Astrocyte (in vitro differentiated cells and primary cell): ENCODE measurements at places on chromosomes 11 and 22. TPM values are rescaled to one million over a fixed set of nuclear protein-coding genes. Genes with fewer than 3 reads are reported as not detected.

CYP2D6 gene
- 0.82 and 0.91 TPM in 2 replicates for total RNA-seq

FBXO7 gene
- 85.2 and 85.9 TPM in 2 replicates for total RNA-seq

KCNK4 gene
- total RNA-seq = 0.52 TPM in 1 of 2 replicates, not detected in the other

PTS gene
- total RNA-seq = 61.0 and 64.6 TPM in 2 replicates

CNTF gene
- total RNA-seq = 1.4 and 1.7 TPM in 2 replicates

HOATZ gene
- total RNA-seq = 0.43 TPM in 2 replicates

TRPM5 gene
- not detected in 2 replicates for total RNA-seq

NXPE2 gene
- total RNA-seq = 0.11 and 0.41 TPM in 2 replicates

FJX1 gene
- 47.9 and 50.2 TPM in 2 replicates for total RNA-seq

DNA sequence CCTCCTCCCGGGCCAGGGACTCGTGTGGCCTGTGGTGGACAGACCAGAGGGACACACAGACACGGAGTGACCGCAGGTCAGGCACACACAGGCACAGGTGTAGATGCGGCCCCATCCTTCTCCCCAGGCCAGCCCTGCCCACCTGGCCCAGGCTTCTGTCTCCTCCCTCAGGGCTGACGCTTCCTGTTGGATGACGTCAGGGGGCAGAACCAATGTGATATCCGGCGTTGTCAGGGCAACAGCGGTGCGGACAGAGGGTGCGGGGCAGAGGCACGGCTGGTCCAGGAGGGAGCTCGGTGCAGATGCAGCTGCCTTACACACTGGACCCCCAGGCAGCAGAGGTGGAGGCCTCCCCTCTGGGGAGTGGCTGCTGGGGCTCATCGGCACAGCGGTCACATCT is 2.9 kb upstream of the TUBGCP6 start:
- no peak for DNase-seq
- H3K4me3 ChIP-seq = no peak overlapping the region
- peak overlapping the region; percentile 37 for H3K27ac ChIP-seq
- no peaks in the 10 kb centered on the region for H3K27me3 ChIP-seq
- no peaks in the 10 kb centered on the region for H3K36me3 ChIP-seq

GRCh38 chr11:66874232-66874631 is 17.4 kb downstream of the LRFN4 start:
- DNase-seq = no peak
- no peak overlapping the region for H3K4me3 ChIP-seq
- H3K27ac ChIP-seq = no peak overlapping the region
- no peaks in the 10 kb centered on the region for H3K27me3 ChIP-seq
- no peaks in the 10 kb centered on the region for H3K4me1 ChIP-seq
- H3K36me3 ChIP-seq = no peaks in the 10 kb centered on the region

DNA sequence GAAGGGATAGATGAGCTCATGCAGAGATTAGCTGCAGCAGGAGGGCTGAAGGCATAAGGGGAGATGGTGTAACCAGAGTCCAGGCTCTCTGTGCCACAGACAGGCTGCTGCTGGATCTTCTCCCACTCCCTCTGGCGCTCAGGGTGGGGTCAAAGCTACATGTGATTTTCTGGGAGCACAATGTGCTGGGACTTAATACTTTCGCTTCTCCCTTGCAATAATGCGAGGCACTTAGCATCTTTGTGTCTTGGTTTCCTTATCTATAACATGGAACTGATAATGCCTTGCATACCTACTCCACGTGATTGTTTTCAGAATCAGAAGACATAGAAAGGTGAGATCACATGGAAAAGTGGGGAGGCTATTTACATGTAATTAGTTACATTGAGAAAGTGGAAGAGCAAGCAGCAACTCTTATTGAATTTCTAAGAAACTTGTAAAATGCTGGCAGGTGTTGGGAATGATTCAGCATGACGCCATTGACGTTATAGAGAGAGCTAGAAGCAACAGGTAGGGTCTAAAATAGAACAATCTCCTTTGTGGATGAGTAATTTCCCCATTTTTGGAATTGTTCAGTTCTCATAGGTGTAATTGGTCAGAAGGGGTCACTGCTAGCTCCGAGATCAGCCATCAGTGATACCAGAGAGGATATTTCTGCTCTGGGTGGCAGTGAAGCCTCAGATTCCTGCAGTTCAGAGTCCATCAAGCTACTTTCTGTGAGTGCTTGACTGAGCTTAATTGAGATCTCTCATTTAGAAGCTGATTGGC is 8.2 kb upstream of the OR9I1 start:
- no peaks in the 10 kb centered on the region for H3K27me3 ChIP-seq
- H3K4me1 ChIP-seq = no peaks in the 10 kb centered on the region
- no peak for DNase-seq
- H3K36me3 ChIP-seq = no peaks in the 10 kb centered on the region
- no peak overlapping the region for H3K4me3 ChIP-seq
- H3K27ac ChIP-seq = no peak overlapping the region

- DNase-seq = no peak
- H3K36me3 ChIP-seq = no peaks in the 10 kb centered on the region
These were observed 6.0 kb downstream of the SSTR3 start for GRCh38 chr22:37206118-37206840.

DNA sequence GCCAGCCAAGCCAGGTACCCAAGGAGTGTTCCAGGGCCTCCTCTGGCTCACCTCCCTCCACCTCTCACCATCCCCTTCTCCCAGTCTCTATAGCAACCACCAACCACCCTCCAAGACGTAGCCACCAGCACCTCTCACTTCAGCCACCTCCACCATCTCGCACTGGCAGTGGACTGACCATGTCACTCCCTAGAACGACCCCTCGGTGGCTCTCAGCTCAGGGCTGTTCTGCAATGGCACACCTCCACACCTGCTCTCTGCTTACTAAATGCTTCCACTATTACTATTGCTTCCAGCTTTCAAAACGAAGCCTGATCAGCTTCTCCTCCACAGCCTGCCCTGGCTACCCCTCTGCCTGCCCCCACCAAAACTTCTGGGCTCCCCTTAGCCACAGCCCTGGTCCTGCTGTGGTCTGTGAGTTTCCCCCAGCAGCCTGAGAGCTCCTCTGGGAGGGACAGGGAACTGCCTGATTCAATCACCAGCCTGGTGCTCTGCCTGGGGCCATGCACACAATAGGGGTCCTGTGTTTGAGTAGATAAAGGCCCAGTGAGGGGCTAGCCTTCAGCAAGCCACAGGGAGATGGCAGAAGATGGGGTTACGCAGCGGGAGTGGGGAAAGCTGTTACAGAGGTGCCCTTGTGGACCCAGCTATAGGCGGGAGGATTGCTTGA is 17.5 kb upstream of the CBX7 start:
- H3K4me3 ChIP-seq = no peak overlapping the region
- no peaks in the 10 kb centered on the region for H3K27me3 ChIP-seq
- no peaks in the 10 kb centered on the region for H3K36me3 ChIP-seq

- H3K27ac ChIP-seq = no peak overlapping the region
- no peaks in the 10 kb centered on the region for H3K4me1 ChIP-seq
- H3K4me3 ChIP-seq = no peak overlapping the region
- no peaks in the 10 kb centered on the region for H3K36me3 ChIP-seq
- H3K27me3 ChIP-seq = no peaks in the 10 kb centered on the region
These were observed 435.5 kb downstream of the LUZP2 start for GRCh38 chr11:24932110-24933000.

- no peak overlapping the region for H3K27ac ChIP-seq
- no peak overlapping the region for H3K4me3 ChIP-seq
- H3K36me3 ChIP-seq = peaks cover 14% of the 10 kb centered on the region
- no peaks in the 10 kb centered on the region for H3K27me3 ChIP-seq
- DNase-seq = no peak
These were observed 33.3 kb downstream of the NADSYN1 start for GRCh38 chr11:71486320-71486719.

DNA sequence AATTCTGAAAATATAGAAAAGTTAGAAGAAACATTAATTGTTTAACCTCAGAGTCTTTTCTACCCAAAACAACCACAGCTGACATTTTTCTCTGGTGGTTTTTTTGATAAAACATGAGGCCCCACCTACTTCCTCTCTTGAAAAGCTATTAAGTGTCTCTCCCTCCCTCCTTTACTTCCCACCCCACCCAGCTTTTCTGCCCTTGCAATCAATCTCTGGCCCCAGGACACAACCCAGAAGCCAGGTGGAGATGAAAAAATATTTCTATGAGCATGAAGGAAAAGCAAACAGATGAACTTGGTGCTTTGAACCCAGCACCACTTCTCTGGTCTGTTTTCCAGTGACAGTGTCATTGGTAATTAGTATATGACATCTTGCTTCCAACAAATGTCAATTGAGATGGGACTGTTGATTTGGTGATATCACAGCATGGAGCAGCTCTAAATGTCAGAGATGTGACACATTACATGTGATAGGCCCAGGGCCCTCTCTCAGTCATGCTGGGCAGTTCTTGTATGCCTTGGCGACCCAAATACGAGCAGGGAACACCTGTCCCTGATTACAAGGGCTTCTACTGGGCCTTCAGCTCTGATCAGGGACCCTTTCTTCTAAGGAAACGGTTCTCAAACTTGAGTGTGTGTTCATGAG is 23.9 kb upstream of the TMPRSS13 start:
- peaks cover 19% of the 10 kb centered on the region for H3K27me3 ChIP-seq
- H3K36me3 ChIP-seq = no peaks in the 10 kb centered on the region
- no peaks in the 10 kb centered on the region for H3K4me1 ChIP-seq
- no peak for DNase-seq
- H3K4me3 ChIP-seq = no peak overlapping the region

- H3K4me1 ChIP-seq = peaks cover 11% of the 10 kb centered on the region
- DNase-seq = peak; percentile 32
- H3K27ac ChIP-seq = peak overlapping the region; percentile 25
- H3K36me3 ChIP-seq = peaks cover 4% of the 10 kb centered on the region
- H3K4me3 ChIP-seq = no peak overlapping the region
- no peaks in the 10 kb centered on the region for H3K27me3 ChIP-seq
These were observed 80.8 kb downstream of the TNRC6B start for GRCh38 chr22:40258501-40258915.

DNA sequence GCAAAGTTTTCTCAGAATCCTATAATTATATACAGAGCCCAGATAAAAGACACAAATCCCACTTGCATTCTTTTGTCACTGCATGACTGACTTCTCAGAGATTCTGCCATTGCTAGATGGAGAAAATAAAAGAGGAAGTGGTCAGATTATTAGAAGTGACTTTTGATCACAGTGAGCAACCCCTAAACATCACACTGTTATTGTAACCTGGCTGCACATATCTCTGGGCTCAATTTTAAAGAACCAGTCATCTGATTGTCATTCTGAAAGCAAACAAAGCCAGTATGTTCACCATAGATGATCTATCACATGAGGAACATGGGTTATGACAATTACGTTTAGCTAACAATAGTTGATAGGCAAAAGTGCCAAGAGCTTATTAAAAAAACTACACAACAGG is 47.8 kb downstream of the COPB1 start:
- no peak overlapping the region for H3K4me3 ChIP-seq
- peaks cover 11% of the 10 kb centered on the region for H3K36me3 ChIP-seq
- H3K4me1 ChIP-seq = peaks cover 9% of the 10 kb centered on the region
- no peaks in the 10 kb centered on the region for H3K27me3 ChIP-seq

GRCh38 chr11:112946866-112947265 is 14.4 kb upstream of the NCAM1 start:
- H3K4me3 ChIP-seq = no peak overlapping the region
- peaks cover 2% of the 10 kb centered on the region for H3K27me3 ChIP-seq
- H3K27ac ChIP-seq = no peak overlapping the region

GRCh38 chr22:31947296-31947695 is 3.0 kb downstream of the YWHAH start:
- H3K27ac ChIP-seq = no peak overlapping the region
- peaks cover 32% of the 10 kb centered on the region for H3K4me1 ChIP-seq
- H3K36me3 ChIP-seq = no peaks in the 10 kb centered on the region
- no peak for DNase-seq
- peak overlapping the region; percentile 88 for H3K4me3 ChIP-seq
- H3K27me3 ChIP-seq = no peaks in the 10 kb centered on the region

- H3K27me3 ChIP-seq = no peaks in the 10 kb centered on the region
- no peak overlapping the region for H3K27ac ChIP-seq
- peak; percentile 48 for DNase-seq
- no peaks in the 10 kb centered on the region for H3K36me3 ChIP-seq
- peaks cover 5% of the 10 kb centered on the region for H3K4me1 ChIP-seq
These were observed 24.2 kb downstream of the TSKU start for GRCh38 chr11:76807206-76807875.

GRCh38 chr11:92784331-92784730 is 185.1 kb upstream of the MTNR1B start:
- no peaks in the 10 kb centered on the region for H3K36me3 ChIP-seq
- H3K27me3 ChIP-seq = no peaks in the 10 kb centered on the region
- H3K27ac ChIP-seq = no peak overlapping the region
- DNase-seq = no peak

DNA sequence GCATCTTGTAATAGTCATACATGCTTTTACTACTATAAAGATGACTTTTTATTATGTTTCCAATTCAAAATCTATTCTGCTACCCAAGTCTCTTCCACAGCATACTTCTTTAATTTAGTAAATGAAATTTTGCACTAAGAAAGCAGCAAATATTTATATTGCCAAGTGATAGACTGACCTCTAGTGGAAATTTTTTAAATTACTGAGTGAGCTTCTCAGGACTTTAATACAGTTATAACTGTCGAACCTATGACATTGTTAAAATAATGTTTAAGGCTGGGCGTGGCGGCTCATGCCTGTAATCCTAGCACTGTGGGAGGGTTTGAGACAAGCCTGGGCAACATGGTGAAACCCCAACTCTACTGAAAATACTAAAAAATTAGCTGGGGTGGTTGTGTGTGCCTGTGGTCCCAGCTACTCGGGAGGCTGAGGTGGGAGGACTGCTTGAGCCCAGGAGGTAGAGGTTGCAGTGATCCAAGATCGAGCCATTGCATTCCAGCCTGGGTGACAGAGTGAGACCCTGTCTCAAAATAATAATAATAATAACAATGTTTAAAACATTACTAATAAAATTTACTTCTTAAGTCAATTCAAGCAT is 27.3 kb downstream of the STK33 start:
- H3K27ac ChIP-seq = no peak overlapping the region
- peak; percentile 22 for DNase-seq
- H3K27me3 ChIP-seq = no peaks in the 10 kb centered on the region
- H3K36me3 ChIP-seq = no peaks in the 10 kb centered on the region
- no peak overlapping the region for H3K4me3 ChIP-seq

DNA sequence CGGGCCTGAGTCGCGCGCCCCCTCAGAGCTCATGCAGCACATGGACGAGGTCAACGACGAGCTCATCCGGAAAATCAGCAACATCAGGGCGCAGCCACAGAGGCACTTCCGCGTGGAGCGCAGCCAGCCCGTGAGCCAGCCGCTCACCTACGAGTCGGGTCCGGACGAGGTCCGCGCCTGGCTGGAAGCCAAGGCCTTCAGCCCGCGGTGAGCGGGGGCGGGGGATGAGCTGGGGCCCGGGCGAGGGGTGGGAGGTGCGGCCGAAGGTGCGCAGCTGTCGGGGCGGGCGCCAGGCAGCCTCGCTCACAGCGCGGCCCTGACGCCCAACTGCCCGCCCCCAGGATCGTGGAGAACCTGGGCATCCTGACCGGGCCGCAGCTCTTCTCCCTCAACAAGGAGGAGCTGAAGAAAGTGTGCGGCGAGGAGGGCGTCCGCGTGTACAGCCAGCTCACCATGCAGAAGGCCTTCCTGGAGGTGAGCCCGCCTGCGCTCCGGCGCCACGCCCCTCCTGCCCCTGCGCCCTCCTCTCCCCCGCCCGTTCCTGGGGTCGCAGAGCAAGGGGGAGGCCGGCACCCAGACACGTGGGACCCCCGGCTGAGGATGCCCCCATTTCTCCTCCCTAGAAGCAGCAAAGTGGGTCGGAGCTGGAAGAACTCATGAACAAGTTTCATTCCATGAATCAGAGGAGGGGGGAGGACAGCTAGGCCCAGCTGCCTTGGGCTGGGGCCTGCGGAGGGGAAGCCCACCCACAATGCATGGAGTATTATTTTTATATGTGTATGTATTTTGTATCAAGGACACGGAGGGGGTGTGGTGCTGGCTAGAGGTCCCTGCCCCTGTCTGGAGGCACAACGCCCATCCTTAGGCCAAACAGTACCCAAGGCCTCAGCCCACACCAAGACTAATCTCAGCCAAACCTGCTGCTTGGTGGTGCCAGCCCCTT is 20.5 kb downstream of the EPS8L2 start:
- no peak overlapping the region for H3K27ac ChIP-seq
- peak; percentile 53 for DNase-seq
- peaks cover 2% of the 10 kb centered on the region for H3K27me3 ChIP-seq
- H3K4me3 ChIP-seq = no peak overlapping the region
- no peaks in the 10 kb centered on the region for H3K36me3 ChIP-seq
